AG10803 (cell line): ENCODE measurements at places on chromosomes 13 and 19.

- DNase-seq: no peak
These were observed 453.2 kb upstream of the ATXN8OS start for GRCh38 chr13:69654392-69654791.

- no peak for DNase-seq
These were observed 76.1 kb downstream of the CYSLTR2 start for GRCh38 chr13:48729856-48730255.

GRCh38 chr19:45137179-45137761 lies 23.5 kb downstream of the NKPD1 start:
- no peak for DNase-seq

- no peak for DNase-seq
These were observed 2.4 kb downstream of the SMIM24 start for GRCh38 chr19:3477951-3478350.

GRCh38 chr13:33106656-33107360 lies 90.6 kb downstream of the KL start:
- DNase-seq: no peak

DNA sequence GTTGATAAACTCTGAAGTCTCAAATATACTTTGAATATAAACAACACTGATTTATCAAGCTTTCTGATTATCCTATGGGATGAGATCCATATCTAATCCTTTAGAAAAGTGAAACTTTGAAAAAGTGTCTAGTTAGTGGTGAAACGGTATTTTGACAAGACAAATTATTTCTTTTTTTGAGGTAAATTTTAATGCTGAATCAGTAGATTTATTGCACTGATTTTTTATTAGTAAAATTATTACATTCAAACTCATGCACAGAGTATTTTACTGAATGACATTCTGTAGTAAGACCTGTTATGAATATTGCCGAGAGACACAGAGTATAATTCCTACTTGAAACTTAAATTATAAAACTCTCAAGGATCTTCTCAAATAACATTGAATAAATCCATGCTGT lies 679.1 kb upstream of the SPRY2 start:
- no peak for DNase-seq

GRCh38 chr13:45393941-45394570 lies 24.1 kb downstream of the SLC25A30 start:
- peak; percentile 56 for DNase-seq

- no peak for DNase-seq
These were observed 5.8 kb upstream of the RFXAP start for GRCh38 chr13:36813225-36813624.

- peak; percentile 96 for DNase-seq
These were observed 6.2 kb downstream of the TLE6 start for GRCh38 chr19:2983351-2984214.

DNA sequence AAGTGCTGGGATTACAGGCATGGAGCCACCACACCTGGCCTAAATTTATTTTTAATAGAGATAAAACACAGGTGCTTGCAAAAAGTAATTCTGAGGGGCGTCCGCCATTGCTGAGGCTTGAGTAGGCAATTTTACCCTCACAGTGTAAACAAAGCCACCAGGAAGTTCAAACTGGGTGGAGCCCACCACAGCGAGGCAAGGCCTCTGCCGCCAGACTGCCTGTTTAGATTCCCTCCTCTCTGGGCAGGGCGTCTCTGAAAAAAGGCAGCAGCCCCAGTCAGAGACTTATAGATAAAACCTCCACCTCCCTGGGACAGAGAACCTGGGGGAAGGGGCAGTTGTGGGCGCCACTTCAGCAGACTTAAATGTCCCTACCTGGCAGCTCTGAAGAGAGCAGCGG lies 50.7 kb downstream of the B3GLCT start:
- no peak for DNase-seq

GRCh38 chr19:52343548-52343947 lies 7.5 kb downstream of the ZNF610 start:
- peak; percentile 9 for DNase-seq

DNA sequence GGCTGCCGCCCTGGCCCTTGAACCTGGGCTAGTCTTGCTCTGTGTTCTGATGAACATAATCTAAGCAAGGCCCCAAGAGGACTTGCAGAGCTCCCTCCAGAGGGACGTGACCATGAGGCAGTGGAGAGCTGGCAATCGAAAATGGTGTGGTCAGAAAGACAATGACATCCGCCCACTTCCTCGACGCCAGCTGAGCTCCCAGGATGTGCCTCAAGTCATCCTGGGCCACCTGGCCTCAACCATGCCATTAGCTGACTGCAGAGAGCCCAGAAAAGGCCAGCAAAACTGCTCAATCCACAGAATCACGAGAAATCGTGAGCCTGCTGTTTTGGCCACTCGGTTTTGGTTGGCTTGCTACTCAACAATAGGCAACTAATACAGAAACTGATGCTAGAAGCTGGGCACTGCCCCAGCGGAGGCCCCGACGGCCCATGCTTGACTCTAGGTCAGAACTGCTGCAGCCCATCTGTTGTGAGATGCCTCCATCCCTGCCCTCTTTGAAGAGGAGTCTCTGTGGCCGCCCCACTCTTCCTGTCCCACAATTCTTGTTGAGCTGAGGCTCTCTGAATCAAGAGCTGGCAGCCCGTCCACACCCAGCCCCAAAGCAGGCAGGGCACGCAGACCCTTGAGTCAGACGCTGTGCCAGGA lies 53.3 kb downstream of the STK24 start:
- no peak for DNase-seq

- no peak for DNase-seq
These were observed 289.2 kb upstream of the PCDH9 start for GRCh38 chr13:67519356-67519755.

- no peak for DNase-seq
These were observed 213.2 kb upstream of the SOX1 start for GRCh38 chr13:111853721-111854120.

- peak; percentile 61 for DNase-seq
These were observed 10.9 kb upstream of the MEIS3 start for GRCh38 chr19:47430041-47430802.
